ENCODE measurements at places on chromosomes 1 and 21. TPM values are rescaled to one million over a fixed set of nuclear protein-coding genes. Genes with fewer than 3 reads are reported as not detected.

GRCh38 chr1:234322979-234323378, 50.3 kb upstream of the COA6 start:
- no peak for DNase-seq

GRCh38 chr1:205495237-205495823, 9.1 kb upstream of the CDK18 start:
- no peak for DNase-seq

DNA sequence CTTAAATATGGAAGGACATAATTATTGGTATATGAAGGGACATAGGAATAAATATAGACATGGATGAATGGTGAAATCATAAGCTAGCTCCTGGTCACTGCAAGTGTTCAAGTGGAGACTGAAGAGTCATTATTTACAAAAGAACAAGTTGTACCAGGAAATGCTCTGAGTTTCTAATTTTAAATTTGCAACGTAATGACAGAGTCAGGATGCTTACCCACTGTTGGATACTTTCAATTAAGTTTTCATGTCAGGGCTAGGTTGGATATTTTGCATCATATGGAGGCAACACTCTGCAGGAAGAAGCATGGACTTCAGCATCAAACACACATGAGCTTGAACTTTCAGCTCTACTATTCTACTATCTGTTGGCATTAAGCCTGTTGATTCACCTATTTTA, 499.6 kb upstream of the C1orf87 start:
- DNase-seq = no peak

The KRTAP12-3 gene
- not detected for total RNA-seq

Data from left lung (tissue), 14 donors.